Urinary bladder (tissue), 4 donors: ENCODE measurements at places on chromosomes 11 and 22.

DNA sequence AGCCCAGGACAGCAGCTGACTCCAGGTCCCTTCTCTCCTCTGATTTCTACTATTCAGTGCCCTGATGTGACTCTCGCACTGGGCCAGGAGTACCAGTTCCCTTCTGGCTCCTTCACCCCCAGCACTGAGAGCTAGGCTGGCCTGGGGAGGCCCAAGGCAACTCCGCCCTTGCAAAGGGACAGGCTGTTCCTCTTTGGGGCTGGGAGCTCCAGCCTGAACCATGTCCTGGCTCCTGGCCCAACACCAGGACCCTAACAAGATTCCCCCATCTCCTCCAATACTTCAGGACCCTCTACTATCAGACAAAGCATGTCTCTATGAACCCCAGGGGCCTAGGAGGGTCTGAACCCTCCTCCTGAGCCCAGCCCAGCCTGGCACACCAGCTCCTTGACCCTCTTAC, 12.5 kb downstream of the CREB3L1 start:
- no peak for DNase-seq

DNA sequence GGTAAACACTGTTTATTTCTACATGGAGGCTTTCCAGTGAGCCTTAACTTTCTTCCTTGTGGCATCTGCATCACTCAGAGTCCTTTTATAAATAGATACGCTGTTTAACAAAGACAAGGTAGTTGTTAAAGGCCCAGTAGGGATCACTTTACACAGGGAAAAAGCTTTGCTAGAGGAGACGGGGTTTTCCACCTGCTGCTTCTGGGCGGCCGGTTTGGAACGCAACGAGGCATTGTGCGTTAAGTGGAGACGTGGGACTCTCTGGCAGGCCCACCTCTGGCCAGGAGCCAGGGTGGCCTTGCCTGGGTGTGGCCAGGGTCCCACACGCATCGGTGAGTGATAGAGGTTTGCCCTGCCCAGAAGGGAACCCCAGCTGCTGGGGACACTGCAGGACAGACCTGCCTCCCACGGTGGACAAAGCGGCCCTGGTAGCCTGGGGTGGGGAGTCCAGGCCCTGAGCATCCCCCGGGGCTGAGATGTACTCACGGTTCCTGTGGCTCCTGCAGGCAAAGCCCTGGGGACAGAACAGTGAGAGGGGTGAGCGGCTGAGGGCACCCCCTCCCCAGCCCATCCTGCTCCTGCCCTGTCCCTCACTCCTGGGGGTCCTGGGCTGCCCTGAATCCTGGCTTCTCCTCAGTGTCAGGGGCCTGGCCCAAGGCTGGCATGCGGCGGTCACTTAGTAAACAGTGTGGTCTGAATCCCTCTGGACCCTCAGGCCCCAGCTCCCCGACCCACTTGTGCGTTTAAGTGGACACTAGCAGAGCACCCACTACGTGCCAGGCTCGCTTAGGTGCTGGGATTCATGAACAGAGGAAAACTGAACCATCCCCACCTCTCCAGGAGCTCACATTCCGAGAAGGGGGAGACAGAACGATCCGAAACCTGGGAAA, 4.2 kb downstream of the IL17REL start:
- no peak for DNase-seq

DNA sequence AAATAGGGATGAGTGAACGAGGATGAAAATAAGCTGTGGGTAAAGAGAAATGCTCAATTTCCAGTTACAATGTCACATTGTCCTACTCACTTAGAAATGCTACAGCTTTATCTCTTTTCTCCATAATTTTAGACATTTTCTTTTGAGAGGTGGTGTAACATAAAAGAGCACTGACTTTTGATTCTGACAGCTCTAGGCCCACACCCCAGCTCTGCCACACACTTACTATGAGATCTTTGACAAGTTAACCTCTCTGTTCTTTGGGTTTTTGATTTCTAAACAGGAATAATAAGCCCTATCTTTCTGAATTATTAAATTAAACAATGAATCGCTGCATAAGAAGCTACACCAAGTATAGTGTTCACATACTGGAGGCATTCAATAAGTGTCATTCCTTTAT, 228.3 kb upstream of the PITPNB start:
- DNase-seq: no peak

- no peak for DNase-seq
Observed at GRCh38 chr11:16917941-16918340, 96.3 kb downstream of the PLEKHA7 start.

DNA sequence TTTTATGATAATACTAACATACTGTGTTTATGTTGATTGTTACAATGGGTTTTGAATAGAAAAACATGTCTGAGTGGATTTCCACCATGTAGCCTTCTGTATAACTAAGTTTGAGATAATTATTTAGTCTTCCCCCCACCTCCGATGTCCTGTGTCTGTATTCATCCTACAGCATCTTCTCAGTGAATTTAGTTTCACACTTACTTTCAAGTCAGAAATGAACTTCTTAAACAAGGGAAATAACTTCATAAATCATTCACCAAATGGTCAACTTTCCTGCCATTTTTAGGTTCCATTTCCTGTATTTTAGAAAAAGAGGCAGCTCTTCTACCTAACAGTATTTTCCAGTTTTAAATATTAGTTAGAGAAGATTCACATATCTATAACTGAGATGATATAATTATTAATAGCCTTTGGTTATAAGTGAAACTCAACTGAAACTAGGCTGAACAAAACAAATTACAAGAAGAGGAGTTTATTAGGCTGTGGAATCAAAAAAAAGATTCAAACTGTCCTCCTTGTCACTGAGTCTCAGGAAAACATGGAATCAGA, 3.5 kb downstream of the OR51B5 start:
- DNase-seq: no peak

GRCh38 chr11:118895093-118896039, 11.7 kb downstream of the CXCR5 start:
- DNase-seq: no peak

- no peak for DNase-seq
Observed at GRCh38 chr11:7437696-7438095, 47.6 kb upstream of the OLFML1 start.

DNA sequence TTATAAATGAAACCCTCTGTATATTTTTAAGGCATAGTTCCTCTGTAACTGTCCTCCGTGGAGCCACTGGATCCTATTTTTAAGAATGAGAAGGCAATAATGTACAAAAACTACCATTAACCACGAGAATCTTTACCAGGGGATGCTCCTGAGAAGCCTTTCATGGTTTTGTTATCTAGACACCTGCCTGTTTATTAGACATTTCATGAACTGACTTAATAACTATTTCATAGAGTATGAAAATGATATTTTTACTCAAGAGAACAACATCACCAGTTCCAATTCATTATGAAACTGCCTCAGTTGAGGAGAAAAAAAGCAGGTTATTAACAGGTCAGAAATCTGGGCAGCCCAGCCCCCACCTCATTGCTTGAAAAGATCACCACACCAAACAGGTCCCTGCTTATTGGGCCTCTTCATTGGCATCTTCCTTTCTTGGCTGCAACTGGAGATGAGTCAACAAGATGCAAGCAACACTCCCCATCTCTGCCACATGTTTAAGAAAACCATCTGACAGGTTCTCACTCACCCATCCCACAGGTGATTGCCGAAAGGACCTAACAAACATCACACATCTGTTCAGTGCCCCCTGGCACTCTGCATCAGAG, 27.8 kb downstream of the ETS1 start:
- no peak for DNase-seq

- no peak for DNase-seq
Observed at GRCh38 chr22:22893077-22893805, 5.6 kb downstream of the IGLL5 start.

- DNase-seq: no peak
Observed at GRCh38 chr11:117334896-117335295, 7.2 kb downstream of the CEP164 start.

GRCh38 chr11:72300268-72300667, 56.3 kb upstream of the PHOX2A start:
- DNase-seq: no peak

- DNase-seq: no peak
Observed at GRCh38 chr11:1869427-1870325, 16.8 kb downstream of the LSP1 start.

DNA sequence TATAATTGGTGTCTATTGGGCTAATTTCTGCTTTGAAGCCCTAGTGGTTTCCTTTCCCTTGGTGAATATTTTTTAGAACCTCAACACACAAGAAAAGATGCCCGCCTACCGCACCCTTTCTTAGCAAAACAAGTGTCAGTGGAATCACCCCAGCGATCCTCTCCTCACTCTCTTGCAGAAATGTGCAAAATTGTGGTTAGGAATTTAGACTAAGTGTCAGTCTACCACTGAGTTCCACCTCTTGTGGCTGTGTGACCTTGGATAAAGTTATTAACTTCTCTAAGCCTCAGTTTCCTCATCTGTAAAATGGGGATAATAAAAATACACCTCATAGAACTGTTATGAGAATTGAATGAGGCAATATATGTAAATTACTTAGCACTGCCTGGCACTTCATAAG, 5.3 kb upstream of the JAML start:
- DNase-seq: no peak

DNA sequence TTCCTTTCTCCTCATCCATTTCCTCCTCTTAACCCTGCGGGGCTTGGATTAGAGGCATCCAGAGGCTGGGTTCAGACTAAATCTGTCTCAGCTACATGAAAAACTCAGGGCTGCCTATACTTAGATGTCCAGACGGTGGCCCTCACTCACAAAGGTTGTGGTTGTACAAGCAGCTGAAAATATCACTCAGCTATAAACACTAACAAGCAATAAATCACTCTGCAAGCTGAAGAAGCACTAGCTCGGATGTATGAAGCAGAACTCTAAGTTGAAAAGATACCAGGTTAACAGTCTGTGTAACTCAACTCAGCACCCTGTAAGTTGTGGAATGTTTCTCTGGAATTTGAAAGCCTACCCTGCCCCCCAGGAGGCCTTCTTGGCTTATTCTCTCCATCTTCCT, 82.9 kb downstream of the EXT2 start:
- no peak for DNase-seq
